Stimulated activated CD8-positive, alpha-beta memory T cell treated with anti-CD3 and anti-CD28 coated beads, Interleukin-7, amount 100 ng/mL, for 1 hour (primary cell): ENCODE measurements at places on chromosomes 16 and 17.

DNA sequence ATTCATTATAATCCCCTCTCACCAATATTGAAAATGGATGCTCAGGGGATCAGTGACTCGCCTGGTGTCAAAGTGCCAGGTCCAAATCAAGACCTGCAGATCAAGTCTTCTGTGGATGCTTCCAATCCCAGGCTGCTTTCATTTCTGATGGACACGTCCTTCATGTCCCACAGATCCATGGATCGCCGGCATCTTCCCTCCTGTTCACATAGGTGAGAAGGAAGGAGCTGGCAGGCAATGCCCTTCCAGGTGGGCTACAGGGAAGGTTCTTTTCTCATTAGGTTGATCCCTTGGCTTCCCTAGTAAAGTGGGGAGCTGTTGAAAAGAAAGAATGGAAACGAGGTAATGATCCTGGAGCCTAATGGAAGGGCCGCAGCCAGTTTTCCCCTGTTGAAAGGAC is 159.7 kb upstream of the RPH3AL start:
- DNase-seq, result no peak

DNA sequence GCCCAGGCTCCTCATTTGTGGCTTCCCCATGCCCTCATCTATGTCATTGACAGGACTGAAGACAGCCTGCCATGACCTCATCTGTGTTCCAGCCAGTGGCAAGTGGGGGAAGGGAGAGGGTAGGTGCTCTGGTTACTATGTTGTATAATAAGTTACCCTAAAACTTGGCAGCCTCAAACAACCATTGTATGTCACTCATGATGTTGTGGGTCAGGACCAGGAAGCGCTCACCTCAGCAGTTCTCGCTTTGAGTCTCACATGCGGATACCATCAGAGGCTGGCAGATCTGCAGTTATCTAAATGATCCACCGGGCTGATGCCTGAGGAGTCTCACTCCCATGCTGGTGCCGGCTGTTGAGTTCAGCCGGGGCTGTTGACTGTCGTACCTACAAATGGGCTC is 89.0 kb upstream of the TMEM97 start:
- no peak for DNase-seq

DNA sequence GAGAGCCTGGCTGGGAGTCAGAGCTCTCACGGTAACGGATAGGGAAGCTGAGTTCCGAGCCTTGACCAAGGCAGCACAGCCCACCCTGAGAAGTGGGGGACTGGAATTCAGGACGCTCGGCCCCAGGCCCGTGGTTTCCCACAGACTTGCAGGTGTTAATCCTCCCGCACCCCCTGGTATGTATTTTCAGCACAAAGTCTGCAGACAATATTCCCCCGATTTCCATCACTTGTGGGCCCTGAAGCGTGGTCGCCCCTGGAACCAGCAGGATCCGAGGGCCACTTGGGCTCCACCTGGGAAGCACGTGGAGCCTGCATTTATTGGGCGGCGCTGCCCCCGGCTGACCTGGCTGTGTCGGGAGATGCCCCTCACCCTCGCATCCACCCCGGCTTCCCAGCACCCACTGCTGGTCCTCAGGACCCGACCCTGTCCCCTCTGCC is 60.2 kb downstream of the WSB1 start:
- DNase-seq, result no peak

DNA sequence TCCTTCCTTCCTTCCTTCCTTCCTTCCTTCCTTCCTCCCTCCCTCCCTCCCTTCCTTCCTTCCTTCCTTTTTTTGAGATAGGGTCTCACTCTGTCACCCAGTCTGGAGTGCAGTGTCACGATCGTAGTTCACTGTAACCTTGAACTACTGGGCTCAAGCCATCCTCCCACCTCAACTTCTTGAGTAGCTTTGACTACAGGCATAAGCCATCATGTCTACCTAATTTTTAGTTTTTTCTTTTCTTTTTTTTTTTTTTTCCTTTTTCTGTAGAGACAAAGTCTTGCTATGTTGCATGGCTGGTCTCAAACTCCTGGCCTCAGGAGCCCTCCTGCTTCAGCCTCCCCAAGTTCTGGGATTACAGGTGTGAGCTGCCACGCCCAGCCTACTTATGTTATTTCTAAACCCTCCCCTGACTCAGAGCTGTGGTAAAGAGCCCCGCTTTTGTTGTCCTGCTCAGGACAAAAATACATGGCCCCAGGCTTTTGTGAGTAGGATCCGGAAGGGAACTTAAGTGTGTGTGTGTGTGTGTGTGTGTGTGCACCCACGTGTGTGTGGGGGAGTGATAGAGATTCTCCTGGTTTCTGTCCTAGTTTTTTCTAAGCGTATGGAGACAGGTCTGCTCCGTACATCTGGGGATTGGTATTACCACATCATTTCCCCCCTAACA is 67.1 kb downstream of the PRKCB start:
- DNase-seq, result no peak

DNA sequence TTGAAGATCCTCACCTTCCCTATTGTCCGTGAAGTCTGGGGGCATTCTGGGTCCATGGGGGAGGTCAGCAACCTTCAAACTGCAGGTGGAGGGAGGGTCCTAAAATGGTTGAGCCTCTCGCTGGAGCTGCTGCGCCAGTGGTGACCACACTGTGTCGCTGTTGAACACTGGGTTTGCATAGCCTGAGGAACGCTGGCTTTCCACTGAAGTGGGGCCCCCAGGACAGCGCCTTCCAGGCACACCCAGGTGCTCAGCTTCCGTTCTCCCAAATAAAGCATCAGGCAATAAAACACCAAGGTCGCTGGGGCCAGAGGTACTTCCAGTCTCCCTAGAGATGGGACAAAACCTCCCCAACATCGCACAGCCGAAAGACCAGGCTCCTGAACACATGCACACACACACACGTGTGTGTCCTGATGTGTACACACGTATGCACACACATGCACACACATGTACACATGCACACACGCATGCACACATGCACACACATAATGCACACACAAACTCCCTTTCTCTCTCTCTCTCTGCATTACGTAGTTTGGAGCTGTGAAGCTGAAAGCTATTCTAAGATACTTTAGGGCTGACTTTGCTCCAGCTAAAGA is 120.6 kb downstream of the IRF8 start:
- no peak for DNase-seq

GRCh38 chr16:63129411-63130125 is 1093.3 kb upstream of the CDH8 start:
- no peak for DNase-seq

DNA sequence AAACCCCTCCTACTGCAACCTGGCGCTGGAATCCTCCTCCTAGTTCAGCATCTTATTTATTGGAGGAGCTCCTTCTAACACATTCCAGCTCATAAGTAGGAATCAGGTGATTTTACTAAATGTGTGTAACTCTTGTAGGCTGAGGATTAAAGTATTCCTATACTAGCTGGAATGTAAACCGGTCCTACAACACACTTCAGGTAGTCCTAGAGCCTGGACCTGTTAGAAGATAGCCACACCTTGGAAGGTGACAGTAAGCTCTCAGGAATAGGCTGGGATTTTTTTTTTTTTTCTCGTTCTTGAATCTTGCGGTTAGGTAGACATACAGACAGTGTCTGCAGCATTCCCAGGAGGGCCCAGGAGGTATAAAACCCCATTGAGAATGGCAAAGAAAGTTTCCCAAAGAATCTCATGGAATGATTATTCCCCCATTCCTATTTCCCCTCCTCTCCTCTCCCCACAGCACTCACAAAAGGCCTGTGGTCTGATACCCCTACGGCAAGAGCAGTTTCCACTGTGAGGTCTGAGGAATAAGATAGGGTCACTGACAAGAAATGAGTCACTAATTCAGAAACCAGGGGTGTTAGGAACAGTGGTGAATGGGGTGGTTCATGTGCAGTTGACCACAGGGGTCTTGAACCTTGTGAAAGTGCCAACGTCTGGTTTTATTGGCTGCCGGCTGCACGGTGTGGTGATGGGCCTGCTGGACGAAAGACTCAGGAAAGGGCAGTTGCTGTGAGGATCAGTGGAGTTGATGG is 267.1 kb downstream of the UTP18 start:
- no peak for DNase-seq

DNA sequence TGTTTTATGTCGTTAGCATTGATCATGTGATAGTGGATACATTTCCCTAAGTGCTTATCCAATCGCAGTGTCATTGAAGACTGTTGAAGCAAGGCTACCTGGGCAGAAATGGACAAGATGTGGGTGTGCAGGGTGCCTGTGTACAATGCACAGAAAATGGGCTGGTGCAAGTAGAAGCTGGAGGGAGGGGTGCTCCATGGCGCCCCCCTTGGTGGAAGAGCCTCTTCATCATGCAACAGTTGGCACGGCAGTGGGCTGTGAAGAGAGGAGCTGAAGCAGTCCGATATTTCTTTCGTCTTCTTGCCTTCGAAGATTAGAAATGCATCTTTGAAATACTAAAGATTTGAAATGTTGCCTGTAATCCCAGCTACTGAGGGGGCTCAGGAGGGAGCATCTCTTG is 100.5 kb downstream of the PLCG2 start:
- no peak for DNase-seq

- DNase-seq, result no peak
These were observed 33.1 kb downstream of the LGALS9 start for GRCh38 chr17:27663936-27664605.

- no peak for DNase-seq
These were observed 8.4 kb upstream of the PCTP start for GRCh38 chr17:55742272-55743102.

DNA sequence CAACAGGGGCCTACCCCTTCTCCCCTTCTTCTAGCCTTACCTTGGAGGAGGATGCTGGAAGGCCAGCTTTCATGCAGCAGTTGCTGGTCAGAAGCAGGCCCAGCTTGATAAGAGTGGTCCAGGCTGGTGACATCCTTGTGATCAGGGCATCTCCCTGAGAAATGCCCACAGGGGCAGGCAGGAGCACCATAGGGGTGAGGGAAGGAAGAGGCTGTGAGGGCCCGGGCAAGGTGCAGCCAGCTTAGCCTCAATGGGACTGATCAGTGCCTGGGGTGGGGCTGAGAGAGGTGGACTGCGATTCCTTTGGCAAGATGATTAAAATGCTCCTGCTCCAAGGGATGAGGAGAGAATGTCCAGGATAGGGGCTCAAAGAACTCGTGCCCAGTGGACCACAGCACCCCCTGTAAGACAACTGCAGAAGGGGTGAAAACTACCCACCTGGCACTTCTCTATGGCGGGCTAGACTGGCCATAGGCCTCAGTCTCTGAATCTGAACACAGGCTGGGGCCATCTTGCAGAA is 9.5 kb upstream of the GALK1 start:
- DNase-seq, result no peak
